LoVo (cell line): ENCODE measurements at places on chromosomes 13 and 19.
A peak's percentile ranks its signal among the peaks of the same experiment; 100 is the strongest.

DNA sequence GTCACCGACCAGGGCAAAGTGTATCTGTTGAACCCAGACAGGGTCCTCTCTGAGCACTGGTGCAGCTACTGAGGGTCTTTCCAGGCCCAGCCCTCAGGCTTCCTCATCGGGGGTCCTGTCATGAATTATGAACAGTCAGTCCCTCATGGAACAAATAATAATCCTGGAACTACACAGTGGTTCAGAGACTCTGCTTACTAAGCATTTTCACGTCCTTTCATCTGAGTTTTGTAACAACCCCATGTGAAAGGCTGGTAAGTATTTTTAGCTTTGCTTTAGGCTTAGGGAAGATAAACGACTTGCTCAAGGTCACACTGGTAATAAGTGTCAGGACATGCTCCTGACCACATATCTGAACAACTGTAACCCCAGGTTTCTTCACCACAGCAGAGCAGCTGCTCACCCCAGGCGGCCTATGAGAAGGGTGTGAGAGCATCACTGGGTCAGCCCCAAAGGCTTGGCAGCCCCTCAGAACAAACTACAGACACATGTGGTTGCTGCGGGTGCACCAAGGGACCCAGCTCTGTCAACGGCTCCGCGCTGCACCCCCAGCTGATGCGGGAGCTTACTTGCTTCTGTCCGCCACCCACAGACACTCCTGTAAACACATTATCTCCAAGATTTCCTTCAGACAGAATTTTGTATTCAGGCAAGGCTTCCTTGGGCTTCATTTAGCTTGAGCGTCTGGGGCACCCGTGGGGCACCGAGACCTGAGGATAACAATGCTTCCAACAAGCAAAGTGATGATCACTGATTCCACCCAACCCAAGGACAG is 19.4 kb upstream of the GSX1 start:
- no peak for DNase-seq

- DNase-seq = no peak
Observed at GRCh38 chr19:34847393-34847792, 74.4 kb upstream of the ZNF599 start.

DNA sequence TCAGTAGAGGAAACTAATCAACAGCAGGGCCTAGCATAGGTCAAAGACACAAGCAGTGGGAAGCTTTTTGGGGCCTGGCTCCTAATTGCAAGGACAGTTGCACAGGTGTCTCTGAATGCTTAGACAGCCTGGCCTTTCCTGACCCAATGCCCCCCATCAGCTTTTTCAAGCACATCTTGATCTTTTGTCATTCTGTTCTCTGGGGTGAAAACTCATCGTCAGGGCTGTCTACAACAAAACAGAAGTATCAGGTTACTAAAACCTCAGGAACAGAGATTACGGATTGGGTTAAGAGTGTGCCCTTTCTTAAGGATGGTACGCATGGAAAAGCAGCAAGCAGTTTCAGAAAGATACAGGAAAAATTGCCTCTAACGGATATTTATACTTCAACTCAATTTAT is 8.3 kb upstream of the ZNF254 start:
- no peak for DNase-seq

- DNase-seq = no peak
Observed at GRCh38 chr13:113645329-113645728, 12.7 kb downstream of the ATP4B start.

DNA sequence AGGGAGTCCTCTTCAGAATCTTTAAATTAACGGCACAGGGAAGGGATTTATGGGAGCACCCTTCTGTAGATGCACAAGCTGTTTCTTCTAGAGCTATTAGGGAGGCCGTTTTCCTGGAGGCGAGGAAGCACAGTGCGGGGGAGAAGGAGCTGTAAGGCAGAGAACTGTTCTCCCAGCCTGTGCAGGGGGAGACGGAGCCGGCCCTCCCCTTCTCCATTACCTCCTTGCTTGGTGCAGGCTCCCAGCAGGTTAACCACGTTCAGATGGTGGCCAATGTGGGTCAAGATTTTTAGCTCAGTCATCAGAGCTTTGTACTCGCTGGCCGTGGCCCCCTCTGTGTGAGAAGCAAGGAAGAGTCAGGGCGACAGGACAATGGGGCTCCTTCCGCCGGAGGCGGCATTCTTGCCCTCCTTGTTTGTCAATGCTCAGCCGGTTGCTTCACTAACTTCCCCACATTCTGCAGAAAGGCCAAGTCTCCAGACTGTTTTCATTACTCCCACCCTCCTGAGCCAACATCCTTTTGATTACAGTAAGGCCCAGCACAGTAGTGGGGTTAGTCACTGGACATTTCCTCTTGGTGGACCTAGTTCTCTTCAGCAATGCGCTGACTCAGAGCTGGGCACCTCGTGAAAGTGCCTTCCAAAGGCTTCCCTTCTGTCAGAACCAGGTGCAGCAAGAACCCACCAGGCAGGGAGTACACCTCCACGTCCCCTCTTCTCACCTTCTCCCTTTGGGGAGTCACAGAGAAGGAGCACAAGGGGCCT is 165.4 kb downstream of the FLT1 start:
- DNase-seq = no peak

DNA sequence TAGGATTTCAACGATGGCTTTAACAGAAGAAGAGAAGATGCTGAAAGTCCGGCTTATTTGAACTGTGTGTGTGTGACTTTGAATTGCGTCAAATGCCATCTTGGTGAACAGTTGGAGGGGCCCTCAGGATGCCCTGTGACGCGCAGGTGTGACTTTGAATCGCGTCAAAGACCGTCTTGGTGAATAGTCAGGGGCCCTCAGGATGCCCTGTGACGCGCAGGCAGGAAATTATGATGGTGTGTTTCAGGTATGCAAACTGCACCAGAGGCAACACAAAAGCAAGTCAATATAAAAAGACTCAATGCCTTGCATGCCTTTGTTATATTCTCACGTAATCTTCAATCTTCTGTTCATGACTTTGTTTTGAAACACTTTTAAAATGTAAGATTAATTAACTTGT is 29.2 kb downstream of the ATP11A start:
- no peak for DNase-seq

DNA sequence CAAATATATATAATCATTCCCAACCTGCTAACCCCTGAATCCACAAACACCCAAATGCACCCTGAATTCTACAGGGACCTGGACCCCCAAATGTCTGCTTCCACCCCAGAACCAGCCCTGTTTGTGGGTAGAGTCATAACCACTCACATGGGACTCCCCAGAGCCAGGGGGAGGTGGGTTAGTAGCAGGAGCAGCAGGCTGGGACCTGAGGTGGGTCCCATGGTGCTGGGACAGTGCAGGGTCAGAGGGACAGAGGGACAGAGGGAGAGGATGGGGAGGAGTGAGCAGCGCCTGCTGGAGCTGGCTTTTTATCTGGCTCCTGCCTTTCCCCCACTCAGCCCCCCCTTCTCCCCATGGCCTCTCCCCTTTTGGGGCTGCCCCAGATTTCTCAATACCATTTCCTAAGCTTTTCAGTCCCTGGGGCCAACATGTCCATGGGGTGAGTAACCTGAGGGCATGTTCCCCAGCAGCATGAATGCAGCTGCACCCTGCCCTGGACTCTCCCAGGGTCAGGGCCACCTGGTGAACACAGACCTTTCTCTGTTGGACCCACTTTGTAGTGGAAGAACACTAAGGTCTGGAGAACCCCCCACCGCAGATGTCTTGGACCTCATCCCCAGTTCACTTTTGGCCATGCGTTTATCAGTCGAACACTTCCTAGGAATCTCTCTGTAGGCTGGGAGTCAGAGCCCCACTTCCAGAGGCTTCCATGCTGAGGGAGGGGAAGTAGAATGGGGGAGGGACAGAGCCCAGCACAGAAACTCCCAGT is at the start of gene C3:
TSS of gene C3 (minus strand) at position 282 of the 769 bp plus-strand sequence. CDS start at position 221, 61 bp downstream.
- DNase-seq = no peak

DNA sequence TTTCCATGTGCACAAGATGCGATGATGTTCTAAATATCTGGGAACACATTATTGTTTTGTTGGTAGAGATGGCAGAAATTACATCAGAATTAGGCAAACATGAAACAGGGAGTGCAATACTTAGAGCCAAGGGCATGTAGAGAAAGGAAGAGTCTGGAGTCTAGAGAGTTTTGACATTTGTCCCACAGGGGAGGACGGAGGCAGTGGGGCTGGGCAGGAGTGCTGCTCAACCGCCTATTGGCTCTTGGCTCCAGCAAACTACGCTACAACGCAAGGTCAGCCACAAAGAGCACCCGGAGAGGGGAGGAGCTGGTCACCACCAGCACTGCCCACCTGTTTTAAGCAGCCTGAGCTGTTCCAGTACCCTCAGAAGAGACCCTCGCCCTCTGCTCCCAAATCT is 108.3 kb downstream of the ABCC4 start:
- DNase-seq = no peak

- no peak for DNase-seq
Observed at GRCh38 chr13:60120617-60121336, 43.0 kb downstream of the DIAPH3 start.

DNA sequence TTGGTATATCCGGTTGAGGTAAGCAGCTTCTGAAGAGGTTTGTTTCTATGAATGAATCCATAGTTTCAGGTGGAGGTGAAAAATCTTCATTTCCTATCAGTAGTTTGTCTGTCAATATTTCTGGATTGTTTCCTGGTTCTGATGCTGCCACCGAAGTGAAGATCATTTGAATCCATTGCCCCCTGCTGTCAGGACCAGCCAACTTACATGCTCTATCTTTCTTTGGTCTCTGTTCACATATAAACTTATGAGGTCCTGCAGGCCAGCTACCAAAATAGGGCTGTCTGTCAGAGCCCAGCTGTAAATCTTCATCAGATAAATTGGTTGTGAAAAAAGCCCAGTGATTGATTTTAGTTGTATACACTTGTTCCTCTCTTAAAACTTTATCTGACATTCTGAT is 15.2 kb upstream of the N4BP2L1 start:
- DNase-seq = peak; percentile 23

DNA sequence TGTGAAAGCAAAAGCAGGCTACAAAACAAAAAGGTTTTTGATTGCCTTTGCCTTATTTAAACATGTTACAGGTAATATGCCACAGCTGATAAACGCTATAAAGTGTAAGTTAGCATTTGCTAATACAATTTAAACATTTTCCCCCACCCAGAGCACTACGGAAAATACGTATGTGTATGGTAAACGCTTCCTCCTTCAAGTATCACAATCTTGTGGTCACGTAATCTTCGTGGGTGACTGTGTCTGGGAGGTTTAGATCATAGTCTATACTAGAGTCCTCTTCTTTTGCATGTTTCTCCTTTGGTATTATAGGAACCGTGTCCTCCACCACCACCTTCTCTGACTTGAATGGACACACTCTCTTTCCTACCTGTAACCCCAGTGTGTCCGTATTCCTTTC is 38.1 kb upstream of the POSTN start:
- DNase-seq = no peak
